Heart left ventricle (tissue), 16 donors: ENCODE measurements at places on chromosomes 3 and 15. TPM values are rescaled to one million over a fixed set of nuclear protein-coding genes. Genes with fewer than 3 reads are reported as not detected.

GRCh38 chr3:14889205-14889604, 58.2 kb upstream of the NR2C2 start:
- no peak for DNase-seq
- no peaks in the 10 kb centered on the region for H3K36me3 ChIP-seq
- H3K27ac ChIP-seq = no peak overlapping the region
- no peak overlapping the region for H3K4me3 ChIP-seq

Gene ROPN1B
- 2.0 TPM for polyA plus RNA-seq

DNA sequence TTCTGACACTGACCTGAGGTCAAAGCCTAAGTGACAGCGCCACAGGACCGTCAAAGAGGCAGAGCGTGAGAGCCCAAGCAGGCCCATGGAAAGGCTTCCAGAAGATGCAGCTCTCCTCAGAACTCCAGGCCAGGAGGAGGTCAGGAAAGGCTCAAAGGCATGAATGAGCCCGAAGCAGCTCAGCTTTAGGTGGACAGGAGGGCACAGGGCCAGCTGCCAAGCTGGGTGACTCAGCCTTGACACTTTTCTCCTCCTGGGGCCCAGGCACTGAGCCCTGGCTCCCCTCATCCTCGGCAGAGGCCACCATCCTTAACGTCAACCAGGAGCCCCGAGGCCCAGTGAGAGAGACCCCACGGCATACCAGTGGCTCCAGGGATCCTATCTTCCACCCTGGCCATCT, 62.9 kb downstream of the ADCY5 start:
- H3K27me3 ChIP-seq = no peaks in the 10 kb centered on the region
- H3K36me3 ChIP-seq = no peaks in the 10 kb centered on the region
- peak overlapping the region; percentile 94 for H3K27ac ChIP-seq

- no peaks in the 10 kb centered on the region for H3K4me1 ChIP-seq
- no peaks in the 10 kb centered on the region for H3K36me3 ChIP-seq
- DNase-seq = peak; percentile 37
- H3K27ac ChIP-seq = no peak overlapping the region
- H3K27me3 ChIP-seq = no peaks in the 10 kb centered on the region
Observed at GRCh38 chr3:139111392-139112229, 66.9 kb upstream of the PRR23C start.

Gene SLC9C1
- polyA plus RNA-seq = 0.11 TPM

GRCh38 chr3:65625305-65625704, 413.4 kb downstream of the MAGI1 start:
- H3K27ac ChIP-seq = peak overlapping the region; percentile 53
- no peaks in the 10 kb centered on the region for H3K36me3 ChIP-seq
- no peak for DNase-seq
- no peaks in the 10 kb centered on the region for H3K27me3 ChIP-seq
- no peak overlapping the region for H3K4me3 ChIP-seq
- peaks cover 18% of the 10 kb centered on the region for H3K4me1 ChIP-seq

Gene TRAIP
- 0.72 TPM for polyA plus RNA-seq

- no peaks in the 10 kb centered on the region for H3K36me3 ChIP-seq
- no peak overlapping the region for H3K4me3 ChIP-seq
- H3K4me1 ChIP-seq = peaks cover 33% of the 10 kb centered on the region
- no peak for DNase-seq
- H3K27ac ChIP-seq = no peak overlapping the region
Observed at GRCh38 chr3:100269410-100270214, 8.8 kb downstream of the TBC1D23 start.

Gene NPTN
- polyA plus RNA-seq = 194 TPM

Gene PRKCI
- polyA plus RNA-seq = 11.9 TPM

GRCh38 chr15:92576597-92577200, 78.9 kb downstream of the FAM174B start:
- H3K36me3 ChIP-seq = no peaks in the 10 kb centered on the region
- H3K27me3 ChIP-seq = no peaks in the 10 kb centered on the region
- H3K27ac ChIP-seq = no peak overlapping the region
- H3K4me3 ChIP-seq = no peak overlapping the region
- no peaks in the 10 kb centered on the region for H3K4me1 ChIP-seq

Gene PLAAT1
- polyA plus RNA-seq = 10.9 TPM

- H3K36me3 ChIP-seq = no peaks in the 10 kb centered on the region
- no peak for DNase-seq
- no peaks in the 10 kb centered on the region for H3K27me3 ChIP-seq
- H3K4me3 ChIP-seq = no peak overlapping the region
Observed at GRCh38 chr3:24541935-24542334, 47.3 kb upstream of the THRB start.

Gene ILDR1
- not detected for polyA plus RNA-seq

DNA sequence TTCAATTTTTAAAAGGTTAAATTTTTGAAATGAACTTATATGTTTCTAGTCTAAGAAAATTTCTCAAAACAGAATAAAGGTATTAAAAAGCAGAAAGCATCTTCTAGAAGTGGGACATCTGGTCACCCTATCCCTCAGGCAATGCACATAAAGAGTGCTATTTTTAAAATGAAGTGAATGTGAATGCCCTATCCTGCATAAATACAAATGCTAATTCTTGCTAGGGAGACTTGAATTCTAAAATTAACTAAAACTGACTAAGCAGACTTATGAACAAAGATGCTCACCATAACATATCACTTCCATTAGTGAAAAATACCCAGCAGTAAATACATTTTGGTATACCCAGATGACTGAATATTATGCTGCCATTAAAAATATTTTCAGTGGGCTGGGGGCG, 11.7 kb downstream of the MYO5A start:
- no peaks in the 10 kb centered on the region for H3K36me3 ChIP-seq
- no peak for DNase-seq
- H3K4me3 ChIP-seq = no peak overlapping the region
- no peaks in the 10 kb centered on the region for H3K27me3 ChIP-seq
- no peak overlapping the region for H3K27ac ChIP-seq

DNA sequence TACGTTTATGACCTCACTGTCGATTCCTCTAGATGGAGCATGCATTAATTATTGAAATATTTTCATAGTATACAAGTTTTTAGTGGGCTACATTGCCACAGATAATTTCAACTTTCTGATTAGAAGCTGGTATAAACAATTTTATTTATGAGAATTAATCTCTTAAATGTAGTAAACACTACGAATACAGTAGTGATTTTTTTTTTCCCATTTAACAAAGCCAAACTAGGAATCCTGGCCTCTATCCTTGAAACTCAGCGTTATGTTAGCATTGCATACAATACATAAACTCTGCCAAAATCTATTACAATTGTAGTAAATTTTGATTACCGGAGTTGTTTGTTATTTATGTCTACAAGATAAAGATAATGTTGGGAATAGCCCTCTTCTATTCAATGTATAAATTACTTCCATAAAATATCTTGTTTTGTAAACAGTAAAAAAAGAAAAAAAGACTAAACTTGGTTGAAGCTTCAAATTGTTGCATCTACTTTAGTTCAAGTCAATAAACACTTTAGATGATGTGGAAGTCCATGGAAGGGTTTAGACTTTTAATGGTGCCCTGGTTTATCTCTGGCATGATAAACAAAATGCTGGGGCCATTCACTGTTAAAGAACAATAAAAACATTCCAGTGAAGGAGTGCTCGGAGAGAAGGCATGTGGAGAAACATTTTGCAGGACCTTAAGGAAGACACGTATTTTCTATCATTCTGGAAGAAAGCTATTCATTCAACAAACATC, 77.3 kb upstream of the NR2F2 start:
- H3K27me3 ChIP-seq = no peaks in the 10 kb centered on the region
- H3K4me3 ChIP-seq = no peak overlapping the region
- H3K4me1 ChIP-seq = no peaks in the 10 kb centered on the region
- no peak overlapping the region for H3K27ac ChIP-seq
- no peaks in the 10 kb centered on the region for H3K36me3 ChIP-seq

DNA sequence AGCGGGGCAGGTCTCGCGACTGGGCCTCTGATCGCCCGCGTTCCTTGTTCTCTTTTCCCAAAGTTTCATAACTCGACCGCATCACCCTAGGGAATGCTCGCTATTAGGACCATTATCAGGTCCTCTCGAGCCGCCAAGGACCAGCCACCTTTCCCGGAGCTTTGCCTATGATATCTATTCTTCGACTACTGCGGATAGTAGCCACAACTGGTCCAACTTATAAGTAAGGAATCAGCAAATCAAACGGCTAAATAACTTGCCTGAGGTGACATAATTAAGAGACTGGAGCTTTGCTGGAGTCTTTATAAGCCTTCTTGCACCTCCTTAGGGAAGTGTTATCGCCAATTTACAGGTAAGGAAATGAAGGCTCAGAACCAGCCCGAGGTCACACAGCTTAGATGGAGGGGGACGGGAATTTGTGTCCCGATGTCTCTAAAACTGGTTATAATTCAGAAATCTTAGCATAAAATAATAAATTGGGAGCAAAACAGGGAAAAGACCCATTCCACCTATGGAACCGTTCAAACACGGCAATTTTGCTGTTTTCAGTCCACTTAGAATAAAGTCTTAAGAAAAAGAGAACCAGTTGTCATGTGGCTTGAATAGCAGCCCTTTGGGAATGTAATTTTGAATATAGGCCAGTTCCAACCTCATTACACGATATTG, 479 bp upstream of the PLD1 start:
- peak overlapping the region; percentile 78 for H3K4me3 ChIP-seq
- peak overlapping the region; percentile 93 for H3K27ac ChIP-seq
- no peaks in the 10 kb centered on the region for H3K36me3 ChIP-seq
- peaks cover 39% of the 10 kb centered on the region for H3K4me1 ChIP-seq
- no peak for DNase-seq

DNA sequence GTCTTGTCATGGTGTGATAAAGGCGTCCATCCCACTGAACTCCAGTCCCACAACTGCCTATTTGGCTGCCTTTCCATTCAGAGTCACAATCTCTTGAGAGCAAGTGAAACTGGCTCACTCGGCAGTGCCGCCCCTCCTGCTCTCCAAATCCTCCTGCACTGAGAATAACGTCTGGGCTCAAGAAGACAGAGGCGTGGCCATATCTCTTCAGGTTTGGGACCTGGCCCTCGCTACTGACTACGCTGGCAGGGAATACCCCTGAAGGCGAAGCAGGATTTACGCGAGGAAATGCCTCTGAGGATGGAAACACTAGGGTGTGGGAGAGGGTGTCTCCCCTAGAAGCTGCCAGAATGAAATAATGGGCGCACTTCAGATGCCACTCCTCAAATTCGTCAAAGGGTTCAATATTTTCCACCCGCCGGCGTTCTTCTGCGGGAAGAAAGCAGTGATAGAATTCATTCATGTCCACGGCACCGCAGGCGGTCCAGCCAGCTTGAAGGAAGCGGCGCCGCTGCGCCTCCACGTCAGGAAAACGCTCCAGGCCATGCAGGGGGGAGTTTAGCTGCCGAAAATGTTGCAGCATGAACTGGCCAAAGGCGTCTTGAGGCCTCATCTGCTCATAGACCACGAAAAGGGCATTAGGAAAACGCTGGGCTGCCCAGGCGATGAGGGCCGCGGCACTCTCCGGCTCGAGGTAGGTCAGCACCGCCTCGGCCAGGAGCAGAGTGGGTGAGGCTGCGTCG, 985 bp downstream of the LCMT2 start:
- peak; percentile 58 for DNase-seq
- peaks cover 39% of the 10 kb centered on the region for H3K4me1 ChIP-seq
- peak overlapping the region; percentile 96 for H3K27ac ChIP-seq
- peak overlapping the region; percentile 66 for H3K4me3 ChIP-seq
- peaks cover 12% of the 10 kb centered on the region for H3K36me3 ChIP-seq

DNA sequence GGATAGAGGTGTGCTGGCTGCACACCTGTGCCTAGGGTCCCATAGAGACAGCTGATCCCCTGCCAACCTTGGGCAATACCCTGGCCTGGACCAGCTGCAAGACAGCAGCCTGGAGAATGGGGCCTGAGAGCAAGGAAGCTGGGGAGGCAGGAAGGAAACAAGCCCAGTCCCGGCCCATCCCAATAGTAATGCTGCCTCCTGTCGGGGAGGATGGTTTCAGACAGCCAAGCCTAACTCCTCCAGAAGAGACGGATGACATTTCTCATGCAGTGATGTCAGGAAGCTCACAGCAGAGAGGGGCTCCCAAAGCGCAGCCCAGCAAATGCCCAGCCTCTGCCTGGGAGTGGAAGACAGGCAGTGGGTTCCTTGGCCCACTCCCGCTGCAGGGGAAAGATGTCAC, 408.8 kb downstream of the OCA2 start:
- DNase-seq = no peak
- no peaks in the 10 kb centered on the region for H3K4me1 ChIP-seq
- H3K36me3 ChIP-seq = no peaks in the 10 kb centered on the region
- H3K27ac ChIP-seq = no peak overlapping the region

- H3K4me3 ChIP-seq = peak overlapping the region; percentile 81
- H3K27ac ChIP-seq = peak overlapping the region; percentile 92
- H3K27me3 ChIP-seq = no peaks in the 10 kb centered on the region
- DNase-seq = peak; percentile 33
Observed at GRCh38 chr3:129121016-129121791, 400 bp downstream of the RAB43 start.

- no peak overlapping the region for H3K4me3 ChIP-seq
- no peaks in the 10 kb centered on the region for H3K4me1 ChIP-seq
- H3K27me3 ChIP-seq = no peaks in the 10 kb centered on the region
- no peak for DNase-seq
Observed at GRCh38 chr3:13192471-13193213, 119.4 kb upstream of the IQSEC1 start.

Gene PSTPIP1
- 3.2 TPM for polyA plus RNA-seq

DNA sequence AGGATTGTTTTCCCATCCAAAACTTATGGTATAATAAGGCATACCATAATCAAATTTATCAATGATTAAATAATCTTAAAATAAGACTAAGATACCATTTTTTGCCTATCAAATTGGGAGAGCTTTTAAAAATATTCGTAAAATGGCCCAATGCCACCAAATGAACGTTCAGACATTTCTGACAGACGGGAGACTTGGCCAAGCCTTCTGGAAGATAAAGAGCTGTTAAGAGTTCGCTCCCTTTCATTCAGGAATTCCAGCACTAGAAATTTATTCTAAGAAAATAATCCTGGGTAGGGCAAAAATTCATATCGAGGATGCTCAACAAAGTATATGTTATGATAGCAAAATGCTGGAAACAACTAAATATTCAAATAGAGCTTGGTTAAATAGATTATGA, 85.6 kb upstream of the NEO1 start:
- no peak overlapping the region for H3K4me3 ChIP-seq
- no peaks in the 10 kb centered on the region for H3K4me1 ChIP-seq
- H3K36me3 ChIP-seq = no peaks in the 10 kb centered on the region
- H3K27me3 ChIP-seq = peaks cover 10% of the 10 kb centered on the region
